CD4-positive, alpha-beta memory T cell (primary cell): ENCODE measurements at places on chromosomes 4 and X.

GRCh38 chr4:125322366-125322730 is 7.6 kb downstream of the FAT4 start:
- no peak for DNase-seq

GRCh38 chrX:81957900-81958545 is 756.1 kb downstream of the SH3BGRL start:
- no peak for DNase-seq

- DNase-seq, result no peak
These were observed 1397.5 kb downstream of the PCDH7 start for GRCh38 chr4:32117693-32118092.

- DNase-seq, result no peak
These were observed 279.0 kb upstream of the GK2 start for GRCh38 chr4:79687006-79687405.

DNA sequence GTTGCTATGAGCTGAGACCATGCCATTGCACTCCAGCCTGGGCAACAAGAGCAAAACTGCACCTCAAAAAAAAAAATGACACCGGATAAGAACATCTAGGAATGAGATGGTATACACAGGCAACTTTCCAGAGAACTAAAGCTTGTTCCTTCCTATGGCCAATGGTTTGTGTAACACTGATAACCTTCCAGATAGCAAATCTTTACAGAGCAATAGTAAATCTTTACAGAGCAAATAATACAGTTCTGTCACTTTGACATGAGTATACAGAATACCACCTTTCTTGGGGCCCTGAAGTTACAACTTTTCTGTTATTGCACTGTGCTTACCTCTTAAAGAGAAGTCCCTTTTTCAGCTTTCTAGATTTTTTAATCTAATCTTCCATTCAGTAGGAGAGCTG is 91.6 kb downstream of the CD99L2 start:
- no peak for DNase-seq

GRCh38 chr4:20995610-20996009 is 295.4 kb downstream of the PACRGL start:
- DNase-seq, result no peak

DNA sequence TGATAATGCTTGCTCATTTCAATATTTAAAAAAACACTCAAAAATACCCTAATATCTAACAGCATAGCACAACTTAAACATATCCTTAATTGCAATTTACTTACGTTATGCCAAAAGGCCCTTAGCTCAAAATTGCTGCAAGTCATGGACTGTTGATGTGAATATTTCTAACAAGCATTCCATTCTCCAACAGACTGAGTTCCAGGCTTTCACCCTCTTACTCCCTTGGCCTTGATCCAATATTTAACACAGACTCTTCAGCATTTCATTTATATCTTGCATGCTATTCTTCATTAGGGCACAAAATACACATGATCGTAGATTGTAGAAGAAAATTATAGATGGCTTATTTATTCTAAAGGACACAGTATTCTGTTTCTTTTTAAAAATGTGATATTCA is 96.5 kb downstream of the RNF150 start:
- no peak for DNase-seq

DNA sequence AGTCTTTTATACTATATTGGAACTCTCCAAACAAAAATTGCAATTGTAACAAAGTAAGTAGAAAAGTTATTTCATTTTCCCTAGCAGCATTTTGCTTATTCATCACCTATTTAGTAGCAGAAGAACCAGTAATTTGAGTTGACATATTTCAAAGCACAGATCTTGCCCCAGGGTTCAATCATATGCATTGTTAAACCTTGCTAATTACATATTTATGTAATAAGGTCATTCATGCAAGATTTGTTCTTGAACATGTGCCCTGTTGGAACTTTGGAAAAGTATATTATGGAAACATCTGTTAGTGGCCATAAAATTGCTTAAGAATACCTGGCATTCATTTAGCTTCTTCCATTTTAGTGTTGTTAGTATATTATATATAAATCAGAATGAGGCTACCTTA is 191.7 kb downstream of the TLL1 start:
- DNase-seq, result no peak

GRCh38 chr4:159048166-159048886 is 54.6 kb upstream of the RAPGEF2 start:
- DNase-seq, result no peak

- no peak for DNase-seq
These were observed 23.6 kb downstream of the CPE start for GRCh38 chr4:165402375-165402774.

GRCh38 chr4:114729068-114729738 is 130.6 kb downstream of the UGT8 start:
- no peak for DNase-seq

DNA sequence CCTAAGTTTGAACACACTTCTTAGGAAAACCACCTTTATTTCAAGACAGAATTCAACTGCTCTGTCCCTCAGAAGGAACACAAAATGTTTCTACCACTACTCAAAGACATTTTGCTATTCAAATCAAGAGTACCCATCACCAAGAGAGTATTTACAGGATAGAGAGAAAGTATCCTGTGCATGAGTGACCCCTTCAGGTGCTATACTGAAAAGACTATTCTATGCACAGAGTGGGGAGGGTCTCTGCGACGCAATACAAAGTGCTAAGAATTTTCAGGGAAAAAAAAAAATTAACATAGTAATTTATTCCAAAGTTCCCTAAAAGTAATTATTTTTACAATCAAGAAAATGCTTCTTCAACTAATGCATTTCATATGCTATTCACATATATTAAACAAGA is 346.4 kb upstream of the FAM241A start:
- DNase-seq, result no peak

- DNase-seq, result no peak
These were observed 9.1 kb downstream of the IL13RA1 start for GRCh38 chrX:118736394-118737010.

DNA sequence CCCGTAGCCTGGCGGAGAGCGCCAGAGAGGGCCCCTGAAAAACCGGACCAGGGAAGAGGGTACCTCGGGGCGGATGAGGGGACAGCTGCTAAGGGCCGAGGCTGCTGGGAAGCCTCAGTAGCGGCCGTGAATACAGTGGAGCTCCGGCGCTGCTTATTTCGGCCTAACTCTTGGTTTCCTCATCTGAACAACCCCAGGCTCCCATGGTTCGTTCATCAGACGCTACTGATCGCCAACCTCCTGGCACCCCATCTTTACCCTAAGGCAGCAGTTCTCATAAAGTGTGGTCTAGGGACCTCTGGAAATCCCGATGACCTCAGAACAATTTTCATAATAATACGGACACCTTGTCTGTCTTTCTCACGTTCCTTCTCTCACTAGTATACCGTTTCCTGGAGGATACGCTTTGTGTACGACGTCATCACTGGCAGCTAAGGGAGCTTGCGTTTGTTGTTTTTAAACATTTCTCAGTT is 645 bp upstream of the RAB28 start:
- peak; percentile 74 for DNase-seq

GRCh38 chr4:148986951-148987350 is 544.7 kb upstream of the NR3C2 start:
- DNase-seq, result no peak
